ENCODE measurements at places on chromosomes 1 and 21.

DNA sequence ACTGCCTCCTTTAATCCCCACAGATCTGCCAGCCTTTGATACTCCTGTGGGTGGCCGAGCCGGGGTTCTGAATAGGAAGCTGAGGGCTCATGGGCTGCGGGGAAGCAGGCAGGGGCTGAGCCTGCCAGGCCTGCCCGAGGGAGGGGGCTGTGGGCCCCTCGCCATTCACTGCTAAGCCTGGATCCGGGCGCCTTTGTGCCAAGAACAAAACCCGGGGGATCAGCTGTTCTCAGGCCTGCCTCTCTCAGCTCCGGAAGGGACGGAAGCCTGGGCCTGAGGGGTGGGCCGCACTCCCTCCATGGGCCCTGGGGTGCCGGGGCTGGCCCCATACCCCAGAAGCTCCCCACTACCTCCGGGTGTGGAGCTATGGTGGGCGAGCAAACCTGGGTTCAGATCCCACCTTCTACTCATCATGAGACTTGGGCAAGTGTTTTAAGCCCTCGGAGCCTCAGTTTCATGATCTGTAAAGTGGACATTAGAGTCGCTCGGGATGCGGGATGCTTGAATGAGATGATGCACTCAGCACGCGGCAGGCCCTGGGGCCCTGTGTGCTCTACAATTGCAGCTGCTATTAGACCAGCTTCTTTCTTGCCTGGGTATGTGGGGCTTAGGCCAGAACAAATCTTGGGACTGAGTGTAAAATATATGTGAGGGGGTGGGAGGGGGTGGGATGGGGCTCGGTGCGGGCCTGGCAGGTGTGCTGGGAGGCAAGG lies 19.2 kb upstream of the EPHA2 start:
- no peak for DNase-seq

GRCh38 chr21:38740090-38740489 lies 65.6 kb upstream of the ETS2 start:
- DNase-seq, result no peak

GRCh38 chr1:78682496-78682895 lies 32.9 kb downstream of the IFI44 start:
- no peak for DNase-seq

- DNase-seq, result no peak
These were observed 16.3 kb downstream of the CLIC4 start for GRCh38 chr1:24761582-24761981.

DNA sequence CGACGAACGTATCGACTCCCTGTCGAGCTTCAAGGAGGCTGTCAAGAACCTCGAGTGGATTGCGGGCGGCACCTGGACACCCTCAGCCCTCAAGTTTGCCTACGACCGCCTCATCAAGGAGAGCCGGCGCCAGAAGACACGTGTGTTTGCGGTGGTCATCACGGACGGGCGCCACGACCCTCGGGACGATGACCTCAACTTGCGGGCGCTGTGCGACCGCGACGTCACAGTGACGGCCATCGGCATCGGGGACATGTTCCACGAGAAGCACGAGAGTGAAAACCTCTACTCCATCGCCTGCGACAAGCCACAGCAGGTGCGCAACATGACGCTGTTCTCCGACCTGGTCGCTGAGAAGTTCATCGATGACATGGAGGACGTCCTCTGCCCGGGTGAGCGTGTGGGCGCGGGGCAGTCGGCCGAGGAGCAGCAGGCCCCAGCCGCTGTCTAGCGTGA lies 28.0 kb downstream of the COL6A2 start:
- no peak for DNase-seq
